ENCODE measurements at places on chromosomes 2 and 18. TPM values are rescaled to one million over a fixed set of nuclear protein-coding genes. Genes with fewer than 3 reads are reported as not detected.

The CRYGD gene
- not detected for total RNA-seq

The GKN2 gene
- total RNA-seq: not detected

The PTPRN gene
- total RNA-seq: 2.6 TPM

GRCh38 chr2:75596784-75597183, 36.0 kb upstream of the EVA1A start:
- no peaks in the 10 kb centered on the region for H3K4me1 ChIP-seq
- no peak for DNase-seq
- H3K27ac ChIP-seq: no peak overlapping the region
- H3K27me3 ChIP-seq: peaks cover 32% of the 10 kb centered on the region

GRCh38 chr2:237564526-237565131, 1.7 kb upstream of the PRLH start:
- H3K4me1 ChIP-seq: peaks cover 2% of the 10 kb centered on the region
- H3K36me3 ChIP-seq: no peaks in the 10 kb centered on the region
- no peak for DNase-seq
- peaks cover 40% of the 10 kb centered on the region for H3K27me3 ChIP-seq

The APCDD1 gene
- not detected for total RNA-seq

- no peak overlapping the region for H3K4me3 ChIP-seq
- peaks cover 33% of the 10 kb centered on the region for H3K27me3 ChIP-seq
- H3K27ac ChIP-seq: no peak overlapping the region
- no peaks in the 10 kb centered on the region for H3K4me1 ChIP-seq
- H3K36me3 ChIP-seq: peaks cover 2% of the 10 kb centered on the region
Observed at GRCh38 chr18:70366174-70366573, 77.3 kb downstream of the SOCS6 start.

GRCh38 chr2:238285653-238286082, 2.7 kb downstream of the PER2 start:
- H3K4me3 ChIP-seq: no peak overlapping the region
- H3K27ac ChIP-seq: no peak overlapping the region
- peaks cover 40% of the 10 kb centered on the region for H3K4me1 ChIP-seq

- no peak for DNase-seq
- peak overlapping the region; percentile 81 for H3K27ac ChIP-seq
- no peaks in the 10 kb centered on the region for H3K27me3 ChIP-seq
- H3K36me3 ChIP-seq: peaks cover 7% of the 10 kb centered on the region
Observed at GRCh38 chr2:97742381-97742847, 29.0 kb downstream of the ZAP70 start.

DNA sequence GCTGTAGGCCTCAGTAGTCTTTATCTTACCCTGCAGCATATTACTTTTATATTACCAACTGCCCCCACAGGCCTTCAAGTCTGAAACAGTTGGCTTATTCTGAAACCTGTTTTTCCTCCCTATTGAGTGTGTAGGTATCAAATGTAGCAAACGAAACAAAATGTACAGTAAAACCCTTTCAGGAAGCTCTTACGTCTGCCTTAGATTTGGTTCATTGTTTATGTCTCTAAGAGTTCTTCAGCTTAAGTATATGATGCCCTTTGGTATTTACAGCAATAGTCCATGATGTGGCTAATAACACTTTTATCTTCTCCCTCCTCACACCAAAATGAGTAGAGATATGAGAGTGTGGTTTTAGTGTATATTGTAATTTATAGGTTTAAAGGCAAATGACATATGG, 108.8 kb downstream of the DOCK10 start:
- H3K4me3 ChIP-seq: no peak overlapping the region
- no peaks in the 10 kb centered on the region for H3K36me3 ChIP-seq
- H3K27ac ChIP-seq: peak overlapping the region; percentile 99
- no peaks in the 10 kb centered on the region for H3K27me3 ChIP-seq
- H3K4me1 ChIP-seq: peaks cover 65% of the 10 kb centered on the region

GRCh38 chr18:62617793-62618591, 95.2 kb downstream of the ZCCHC2 start:
- H3K4me1 ChIP-seq: peaks cover 3% of the 10 kb centered on the region
- no peaks in the 10 kb centered on the region for H3K36me3 ChIP-seq
- H3K27me3 ChIP-seq: peaks cover 47% of the 10 kb centered on the region
- no peak overlapping the region for H3K27ac ChIP-seq
- no peak for DNase-seq

DNA sequence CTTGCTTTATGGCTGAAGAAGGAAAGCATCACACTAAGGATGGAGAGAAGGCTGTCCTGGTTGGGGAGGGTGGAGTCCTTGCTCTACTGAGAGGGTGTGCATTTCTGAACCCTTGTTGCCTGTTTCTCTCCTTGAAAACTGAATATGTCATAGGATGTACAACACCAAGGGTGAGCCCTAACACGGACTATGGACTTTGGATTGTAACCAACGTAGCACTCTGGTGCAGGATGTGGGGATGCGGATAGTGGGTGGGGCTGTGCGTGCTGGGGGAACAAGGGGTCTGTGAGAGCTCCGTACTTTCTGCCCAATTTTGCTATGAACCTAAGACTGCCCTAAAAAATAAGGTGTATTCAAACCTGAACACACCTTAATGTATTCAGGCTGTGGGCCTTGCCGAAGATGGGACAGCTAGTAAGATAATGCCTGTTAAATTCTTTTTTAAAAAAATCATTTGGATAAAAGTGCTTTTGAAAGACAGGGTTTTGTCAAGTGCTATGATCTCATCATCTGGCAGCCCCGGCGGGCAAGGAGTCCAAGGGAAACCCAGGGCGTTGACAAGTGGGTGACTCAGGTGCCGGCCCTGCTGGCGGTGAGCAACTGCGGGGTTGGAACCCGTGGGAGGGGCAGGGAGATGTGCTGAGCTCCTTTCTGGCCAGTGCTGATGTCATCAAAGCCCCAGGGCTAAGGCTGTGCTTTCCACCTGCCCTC, 54.0 kb downstream of the GATA6 start:
- no peak for DNase-seq
- no peak overlapping the region for H3K27ac ChIP-seq
- no peaks in the 10 kb centered on the region for H3K36me3 ChIP-seq
- no peaks in the 10 kb centered on the region for H3K4me1 ChIP-seq

GRCh38 chr2:224405412-224405811, 3.5 kb upstream of the FAM124B start:
- DNase-seq: no peak
- no peak overlapping the region for H3K27ac ChIP-seq
- H3K27me3 ChIP-seq: peaks cover 25% of the 10 kb centered on the region
- no peaks in the 10 kb centered on the region for H3K36me3 ChIP-seq
- peaks cover 5% of the 10 kb centered on the region for H3K4me1 ChIP-seq

The PIEZO2 gene
- total RNA-seq: not detected

- peak overlapping the region; percentile 67 for H3K27ac ChIP-seq
- peaks cover 13% of the 10 kb centered on the region for H3K4me1 ChIP-seq
- no peaks in the 10 kb centered on the region for H3K27me3 ChIP-seq
- no peak for DNase-seq
- peaks cover 4% of the 10 kb centered on the region for H3K36me3 ChIP-seq
- no peak overlapping the region for H3K4me3 ChIP-seq
Observed at GRCh38 chr2:202758604-202759003, 113.0 kb downstream of the ICA1L start.

DNA sequence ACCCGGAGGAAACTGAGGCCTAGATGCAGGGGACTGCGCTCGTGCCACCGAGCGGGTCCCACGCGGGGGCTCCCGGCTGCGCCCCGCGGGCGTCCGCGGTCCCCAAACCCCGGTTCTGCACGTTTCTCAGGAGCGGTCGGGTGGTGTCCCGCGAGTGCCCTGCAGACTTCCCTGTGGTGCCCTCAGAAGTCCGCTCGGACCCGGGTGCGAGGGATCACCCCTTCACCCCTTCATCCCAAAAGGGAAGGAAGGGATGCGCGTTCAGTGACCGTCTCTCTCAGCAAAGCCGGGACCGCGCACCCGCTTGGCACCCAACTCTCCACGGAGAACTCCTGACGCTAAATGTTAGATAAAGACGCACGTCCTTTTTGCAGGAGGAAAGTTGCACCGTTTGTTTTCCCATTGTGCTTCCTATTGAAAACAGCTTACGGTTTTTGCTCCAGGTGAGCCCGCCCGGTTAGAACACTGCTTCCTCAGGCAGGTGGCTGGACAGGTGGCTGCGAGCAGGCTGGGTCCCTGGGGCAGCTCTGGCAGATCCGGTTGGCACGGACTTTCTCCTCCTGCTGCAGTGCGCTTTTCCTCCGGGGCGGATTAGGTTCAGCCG, 779 bp downstream of the DGKD start:
- peak overlapping the region; percentile 56 for H3K27ac ChIP-seq
- H3K27me3 ChIP-seq: no peaks in the 10 kb centered on the region
- DNase-seq: no peak
- H3K4me1 ChIP-seq: peaks cover 64% of the 10 kb centered on the region
- H3K36me3 ChIP-seq: peaks cover 13% of the 10 kb centered on the region
- H3K4me3 ChIP-seq: peak overlapping the region; percentile 91

GRCh38 chr2:34317797-34318196, 718.7 kb upstream of the FAM98A start:
- H3K27me3 ChIP-seq: no peaks in the 10 kb centered on the region
- no peaks in the 10 kb centered on the region for H3K36me3 ChIP-seq
- no peak overlapping the region for H3K27ac ChIP-seq
- H3K4me3 ChIP-seq: no peak overlapping the region
- H3K4me1 ChIP-seq: no peaks in the 10 kb centered on the region

DNA sequence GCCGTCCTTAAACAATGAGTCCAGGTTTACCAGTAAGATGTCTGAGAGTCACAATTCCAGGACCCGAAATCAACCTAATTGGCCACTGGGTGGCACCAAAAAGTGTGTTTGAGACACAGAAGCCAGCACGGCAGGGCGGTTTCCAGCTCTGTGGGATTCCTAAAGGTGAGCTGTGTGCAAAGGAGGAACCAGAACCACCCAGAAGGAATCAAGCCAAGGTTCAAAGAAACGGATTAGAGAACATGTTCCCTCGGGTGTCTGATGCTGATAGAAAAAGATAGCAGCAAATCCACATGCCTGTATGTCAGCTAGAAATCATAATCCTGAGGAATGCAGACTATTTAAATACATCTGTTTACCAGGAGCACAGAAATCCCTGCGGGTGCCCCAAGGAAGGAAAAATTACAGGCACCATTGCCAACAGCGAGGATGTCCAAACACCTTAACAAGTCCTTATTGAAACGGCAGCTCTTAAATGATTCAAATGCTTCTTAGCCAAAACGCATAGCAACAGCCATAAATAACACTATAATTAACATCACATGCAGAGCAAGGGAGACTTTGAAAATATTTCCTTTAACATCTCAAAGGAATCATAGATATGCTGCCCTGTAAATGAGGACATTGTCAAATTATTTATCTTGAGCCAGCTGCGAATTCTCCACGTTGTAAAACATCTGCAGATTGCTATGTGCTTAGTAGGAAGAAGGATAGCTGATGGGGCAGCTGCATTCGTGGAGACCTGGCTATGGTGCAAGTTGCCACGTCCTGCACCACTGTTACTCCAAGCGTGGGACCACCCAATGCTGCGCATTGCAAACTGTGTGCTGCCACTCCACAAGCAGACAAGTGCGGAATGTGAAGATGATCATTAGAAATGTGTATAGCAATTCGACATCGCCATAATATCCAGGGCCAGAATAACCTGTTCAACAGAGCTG, 318.7 kb upstream of the NCKAP5 start:
- peaks cover 36% of the 10 kb centered on the region for H3K27me3 ChIP-seq
- peak; percentile 13 for DNase-seq
- H3K36me3 ChIP-seq: no peaks in the 10 kb centered on the region
- no peak overlapping the region for H3K4me3 ChIP-seq

DNA sequence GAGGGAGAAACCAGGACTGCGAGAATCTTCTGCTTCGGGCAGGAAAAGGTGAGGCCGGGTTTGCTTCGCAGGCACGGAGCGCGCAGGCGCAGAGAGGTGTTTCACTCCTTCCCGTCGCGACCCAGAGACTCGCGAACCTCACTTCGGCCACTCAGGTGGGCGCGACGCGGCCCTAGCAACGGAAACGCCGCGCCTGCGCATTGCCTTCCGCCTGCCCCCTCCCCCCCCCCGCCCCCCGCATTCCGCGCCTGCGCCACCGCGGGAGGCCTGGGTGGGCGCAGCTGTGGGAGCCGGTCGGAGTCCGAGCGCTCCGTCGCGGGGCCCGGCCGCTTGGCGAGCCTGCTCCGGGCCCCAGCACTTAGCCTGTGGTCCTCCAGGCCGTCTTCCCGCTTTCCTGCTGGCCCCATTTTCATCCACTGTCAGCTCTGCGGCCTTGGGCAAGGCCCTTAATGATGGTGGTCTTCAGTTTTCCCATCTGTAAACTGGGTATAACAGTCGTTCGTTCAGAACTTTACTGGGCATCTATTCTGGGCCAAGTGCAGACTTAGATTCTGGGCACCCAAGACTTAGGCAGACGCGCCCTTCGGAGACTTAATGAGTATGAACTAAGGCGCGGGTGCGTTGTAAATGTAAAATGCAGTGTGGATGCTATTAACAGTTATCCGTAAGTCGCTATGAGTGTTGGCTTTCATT, 62.1 kb upstream of the ACKR3 start:
- H3K4me1 ChIP-seq: peaks cover 14% of the 10 kb centered on the region
- peak overlapping the region; percentile 78 for H3K27ac ChIP-seq
- peak; percentile 18 for DNase-seq
- peaks cover 10% of the 10 kb centered on the region for H3K36me3 ChIP-seq
- peaks cover 56% of the 10 kb centered on the region for H3K27me3 ChIP-seq

The UPP2 gene
- total RNA-seq: not detected

- no peaks in the 10 kb centered on the region for H3K27me3 ChIP-seq
- H3K4me1 ChIP-seq: no peaks in the 10 kb centered on the region
- no peak overlapping the region for H3K27ac ChIP-seq
- no peak overlapping the region for H3K4me3 ChIP-seq
Observed at GRCh38 chr2:101644842-101645383, 52.6 kb upstream of the MAP4K4 start.

DNA sequence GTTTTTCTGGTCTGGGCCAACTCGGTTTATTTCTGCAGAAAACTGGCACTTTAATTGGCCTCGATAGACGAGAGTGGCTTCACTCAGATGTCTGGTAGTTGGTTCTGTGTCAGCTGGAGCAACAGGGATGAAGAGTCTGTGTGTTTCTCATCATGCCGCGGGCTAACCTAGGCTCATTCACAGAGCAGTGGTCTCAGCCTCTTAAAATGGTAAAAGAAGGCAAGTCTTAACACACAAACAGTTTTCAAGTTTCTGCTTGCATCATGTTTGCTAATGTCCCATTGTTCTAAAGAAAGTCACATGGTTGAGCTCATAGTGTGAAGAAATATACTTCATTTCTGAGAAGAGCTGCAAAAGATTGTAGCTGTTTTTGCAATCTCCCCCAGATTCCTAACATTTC, 37.5 kb upstream of the ANXA4 start:
- H3K4me1 ChIP-seq: peaks cover 13% of the 10 kb centered on the region
- peaks cover 2% of the 10 kb centered on the region for H3K36me3 ChIP-seq
- no peak for DNase-seq
- H3K27ac ChIP-seq: no peak overlapping the region

The PLB1 gene
- 2.7 TPM for total RNA-seq

The XDH gene
- total RNA-seq: 0.16 TPM

DNA sequence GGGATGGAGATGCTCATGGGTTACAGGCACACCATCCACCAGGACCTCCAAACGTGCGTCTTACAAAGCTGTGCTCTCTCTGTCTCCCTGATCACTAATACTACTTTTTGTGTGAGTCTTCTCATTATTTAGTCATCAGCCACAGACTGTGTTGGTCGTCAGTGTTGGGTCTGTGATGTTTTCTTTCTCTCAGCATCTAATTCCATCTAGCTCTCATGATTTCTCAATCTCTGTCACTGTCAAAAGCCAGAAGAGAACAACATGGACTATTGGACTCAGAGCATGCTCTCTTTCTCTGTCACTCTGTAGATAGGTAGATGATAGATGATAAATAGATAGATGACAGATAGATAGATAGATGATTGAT, 6.0 kb upstream of the ARL4C start:
- H3K27ac ChIP-seq: no peak overlapping the region
- no peaks in the 10 kb centered on the region for H3K36me3 ChIP-seq
- H3K4me1 ChIP-seq: peaks cover 25% of the 10 kb centered on the region
- no peak for DNase-seq
- no peak overlapping the region for H3K4me3 ChIP-seq
- peaks cover 10% of the 10 kb centered on the region for H3K27me3 ChIP-seq

Measured in T-helper 17 cell (primary cell).